Fibroblast of lung (primary cell): ENCODE measurements at places on chromosomes 12 and 14. TPM values are rescaled to one million over a fixed set of nuclear protein-coding genes. Genes with fewer than 3 reads are reported as not detected.

The FICD gene
- total RNA-seq = 8.2 and 8.6 TPM in 2 replicates

The SERPINA10 gene
- not detected in 2 replicates for total RNA-seq

The CMTM5 gene
- 0.33 and 0.77 TPM in 2 replicates for total RNA-seq

The NOXRED1 gene
- total RNA-seq = 0.26 and 0.83 TPM in 2 replicates

The VRTN gene
- not detected in 2 replicates for total RNA-seq

The KRT4 gene
- under 0.01 TPM in 2 replicates for total RNA-seq

The YY1 gene
- 37.5 and 40.8 TPM in 2 replicates for total RNA-seq

The SLC5A8 gene
- not detected in 2 replicates for total RNA-seq

The OR6C2 gene
- total RNA-seq = not detected in 2 replicates

GRCh38 chr14:102510616-102511520 is 1.3 kb upstream of the ANKRD9 start:
- peaks cover 4% of the 10 kb centered on the region for H3K4me1 ChIP-seq
- H3K27ac ChIP-seq = no peak overlapping the region
- no peaks in the 10 kb centered on the region for H3K27me3 ChIP-seq
- no peak overlapping the region for H3K4me3 ChIP-seq
- no peak for DNase-seq

DNA sequence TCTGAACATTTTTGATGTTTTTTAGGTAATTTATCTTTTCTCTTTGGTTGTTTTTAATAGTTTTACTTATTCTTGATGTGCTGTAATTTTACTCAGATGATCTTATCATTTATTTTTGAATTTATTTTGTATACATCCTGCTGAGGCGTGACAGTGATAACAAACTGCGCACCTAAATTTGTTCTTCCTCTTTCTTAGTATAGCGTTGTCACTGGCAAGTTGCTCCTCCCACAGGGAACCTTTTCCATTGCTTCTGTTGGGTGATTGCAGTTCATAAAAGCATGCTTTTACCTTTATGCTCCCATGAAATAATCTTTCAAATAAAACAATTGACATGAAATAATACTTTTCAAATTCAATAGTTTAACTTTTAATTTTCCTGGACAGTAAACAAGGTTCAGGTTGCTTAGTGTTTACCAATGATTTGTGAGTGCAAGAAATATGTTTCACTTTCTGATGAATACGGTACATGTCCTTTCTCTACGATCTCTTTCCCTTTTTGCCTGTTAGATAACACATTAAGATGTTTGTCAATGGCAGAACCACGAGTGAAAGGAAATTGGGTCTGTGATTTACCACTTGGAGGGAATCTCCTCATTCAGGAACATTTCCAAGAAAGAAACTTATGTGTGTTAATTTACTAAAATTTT is 223.3 kb downstream of the CCDC91 start:
- no peak for DNase-seq
- H3K4me1 ChIP-seq = peaks cover 3% of the 10 kb centered on the region
- no peak overlapping the region for H3K4me3 ChIP-seq
- no peaks in the 10 kb centered on the region for H3K27me3 ChIP-seq
- no peak overlapping the region for H3K27ac ChIP-seq

DNA sequence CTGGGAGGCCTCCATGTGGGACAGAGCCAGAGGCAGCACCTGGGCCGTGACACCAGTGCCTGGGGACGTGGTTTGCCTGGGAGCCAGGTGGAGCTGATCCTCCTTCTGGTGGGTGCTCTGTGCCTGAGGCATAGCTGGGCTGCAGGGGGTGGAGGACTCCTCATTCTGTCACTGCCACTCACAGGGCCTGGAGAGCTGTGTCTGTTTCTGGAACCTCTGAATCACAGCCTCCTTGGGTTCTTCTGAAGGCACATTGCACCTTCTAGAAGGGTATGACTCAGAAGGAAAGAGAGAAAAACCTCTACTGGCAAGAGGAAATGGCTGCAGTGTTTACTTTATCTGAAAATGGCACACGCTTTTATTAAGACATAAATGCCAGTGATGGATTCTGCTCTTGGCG is 659.8 kb downstream of the VRK1 start:
- peak; percentile 2 for DNase-seq
- no peaks in the 10 kb centered on the region for H3K4me1 ChIP-seq
- no peak overlapping the region for H3K27ac ChIP-seq
- no peaks in the 10 kb centered on the region for H3K27me3 ChIP-seq
- no peaks in the 10 kb centered on the region for H3K36me3 ChIP-seq
- H3K4me3 ChIP-seq = no peak overlapping the region

GRCh38 chr14:90512329-90512991 is 115.6 kb downstream of the CALM1 start:
- no peak overlapping the region for H3K27ac ChIP-seq
- peaks cover 2% of the 10 kb centered on the region for H3K27me3 ChIP-seq
- no peaks in the 10 kb centered on the region for H3K36me3 ChIP-seq

GRCh38 chr14:72925815-72926291 is 411 bp upstream of the DCAF4 start:
- H3K27me3 ChIP-seq = no peaks in the 10 kb centered on the region
- peaks cover 4% of the 10 kb centered on the region for H3K4me1 ChIP-seq
- peak overlapping the region; percentile 57 for H3K27ac ChIP-seq
- no peak for DNase-seq

GRCh38 chr14:96264200-96264553 is 8.2 kb downstream of the BDKRB1 start:
- no peak overlapping the region for H3K27ac ChIP-seq
- no peak for DNase-seq
- H3K36me3 ChIP-seq = peaks cover 8% of the 10 kb centered on the region
- H3K27me3 ChIP-seq = no peaks in the 10 kb centered on the region

GRCh38 chr12:11822081-11822834 is 172.8 kb downstream of the ETV6 start:
- DNase-seq = peak; percentile 82
- no peak overlapping the region for H3K4me3 ChIP-seq
- no peaks in the 10 kb centered on the region for H3K36me3 ChIP-seq
- peaks cover 14% of the 10 kb centered on the region for H3K4me1 ChIP-seq
- H3K27me3 ChIP-seq = no peaks in the 10 kb centered on the region

DNA sequence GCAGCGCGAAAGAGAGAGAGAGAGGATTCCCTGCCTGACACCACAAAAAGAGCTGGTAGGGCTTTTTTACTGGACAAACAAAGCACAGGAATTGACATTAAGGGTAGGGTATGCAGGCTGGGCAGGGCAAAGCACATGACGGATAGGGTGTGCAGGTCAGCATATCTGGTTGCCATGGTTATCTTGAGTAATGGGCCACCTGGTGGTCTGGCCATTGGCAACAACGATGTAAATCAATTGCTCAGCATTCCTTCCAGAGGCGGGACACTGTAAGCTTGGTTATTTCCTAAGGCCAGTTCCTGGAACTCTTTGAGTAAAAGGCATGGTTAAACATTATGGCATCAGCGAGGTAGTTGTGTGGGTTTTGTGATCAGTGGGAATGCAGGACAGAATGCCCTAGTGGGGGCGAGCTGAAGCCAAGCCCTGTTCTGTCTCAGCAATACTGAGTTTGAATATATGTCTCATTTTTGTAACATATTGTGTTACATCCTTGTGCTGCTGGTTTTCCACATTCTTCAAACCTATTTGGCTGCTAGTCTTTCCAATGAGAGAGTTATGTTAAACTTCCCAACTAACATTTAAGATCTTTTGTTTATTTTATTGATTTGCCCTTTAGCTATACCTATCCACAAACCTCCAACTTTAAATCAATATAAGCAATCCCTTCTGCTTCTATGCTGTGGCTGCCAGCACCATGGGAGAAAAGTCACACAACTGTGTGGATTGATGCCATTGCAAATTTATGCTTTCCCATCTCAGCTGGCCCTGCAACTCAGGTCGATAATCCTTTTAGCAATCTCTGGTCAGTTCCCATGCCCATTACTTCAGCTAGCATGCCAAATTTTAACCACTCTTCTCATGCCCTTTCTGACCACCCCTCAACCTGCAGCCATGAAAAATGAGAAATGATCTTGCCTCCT is 396.7 kb upstream of the PDE3A start:
- no peaks in the 10 kb centered on the region for H3K27me3 ChIP-seq
- DNase-seq = peak; percentile 94
- H3K4me1 ChIP-seq = peaks cover 6% of the 10 kb centered on the region
- no peaks in the 10 kb centered on the region for H3K36me3 ChIP-seq
- no peak overlapping the region for H3K27ac ChIP-seq

DNA sequence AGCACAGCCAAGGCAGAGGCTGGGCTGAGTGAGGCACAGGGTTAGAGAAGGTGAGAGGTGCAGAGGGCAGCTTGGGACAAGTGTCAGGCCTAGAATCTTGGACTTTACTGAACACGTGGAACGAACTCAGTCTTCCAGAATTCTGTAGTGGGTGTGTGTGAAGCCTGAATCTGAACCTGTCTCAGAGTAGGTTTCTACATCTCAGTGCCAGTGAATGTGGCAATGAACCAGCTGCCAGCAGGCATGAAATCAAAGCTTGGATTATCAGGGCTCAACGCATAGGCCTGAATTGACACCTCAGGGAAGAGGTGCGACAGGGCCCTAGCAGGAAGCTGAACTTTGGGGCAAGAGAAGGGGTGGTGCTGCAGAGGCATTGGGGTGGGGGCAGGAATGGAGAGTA is 104.6 kb downstream of the SAMD4A start:
- H3K36me3 ChIP-seq = no peaks in the 10 kb centered on the region
- H3K4me3 ChIP-seq = no peak overlapping the region
- no peak overlapping the region for H3K27ac ChIP-seq
- H3K4me1 ChIP-seq = peaks cover 19% of the 10 kb centered on the region
- H3K27me3 ChIP-seq = no peaks in the 10 kb centered on the region
- no peak for DNase-seq

DNA sequence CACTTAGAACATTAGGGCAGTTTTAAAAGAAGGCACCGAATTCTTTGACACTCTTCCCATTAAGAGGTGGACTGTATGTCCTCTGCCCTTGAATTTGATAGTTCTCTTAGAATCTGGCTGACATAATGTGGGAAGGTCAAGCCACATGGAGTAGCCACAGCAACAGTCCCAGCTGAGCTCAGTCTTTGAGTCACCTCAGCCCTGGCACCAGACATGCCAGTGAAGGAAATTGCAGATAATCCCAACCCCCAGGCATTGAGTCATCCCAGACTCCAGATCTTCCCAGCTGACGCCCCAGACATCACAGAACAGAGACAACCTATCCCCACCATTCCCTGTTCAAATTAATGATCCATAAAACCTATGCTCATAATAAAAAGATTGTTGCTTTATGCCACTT is 83.4 kb downstream of the GTF2A1 start:
- DNase-seq = peak; percentile 42
- no peaks in the 10 kb centered on the region for H3K36me3 ChIP-seq
- H3K4me3 ChIP-seq = no peak overlapping the region

DNA sequence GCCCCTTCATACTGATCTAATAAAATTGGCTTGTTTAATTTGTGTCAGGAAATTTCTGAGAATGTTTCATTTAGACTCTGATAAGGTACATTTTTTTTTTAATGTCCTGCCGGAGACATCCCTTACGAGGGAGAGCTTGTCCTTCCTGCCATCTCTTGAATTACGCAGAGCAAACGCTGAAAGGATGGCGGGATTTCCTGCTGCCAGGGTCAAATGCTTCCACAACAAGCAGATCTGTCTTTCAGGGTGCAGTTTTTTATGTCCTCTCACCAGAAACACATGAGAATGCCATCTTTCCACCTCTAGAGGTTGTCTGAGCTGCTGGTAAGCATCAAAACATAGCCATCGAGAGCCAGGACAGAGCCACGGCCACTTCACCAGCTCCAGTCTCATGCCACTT is 126.8 kb upstream of the ARHGAP5 start:
- no peak overlapping the region for H3K4me3 ChIP-seq
- no peaks in the 10 kb centered on the region for H3K36me3 ChIP-seq
- no peak overlapping the region for H3K27ac ChIP-seq
- no peak for DNase-seq
- H3K27me3 ChIP-seq = no peaks in the 10 kb centered on the region
- peaks cover 4% of the 10 kb centered on the region for H3K4me1 ChIP-seq

DNA sequence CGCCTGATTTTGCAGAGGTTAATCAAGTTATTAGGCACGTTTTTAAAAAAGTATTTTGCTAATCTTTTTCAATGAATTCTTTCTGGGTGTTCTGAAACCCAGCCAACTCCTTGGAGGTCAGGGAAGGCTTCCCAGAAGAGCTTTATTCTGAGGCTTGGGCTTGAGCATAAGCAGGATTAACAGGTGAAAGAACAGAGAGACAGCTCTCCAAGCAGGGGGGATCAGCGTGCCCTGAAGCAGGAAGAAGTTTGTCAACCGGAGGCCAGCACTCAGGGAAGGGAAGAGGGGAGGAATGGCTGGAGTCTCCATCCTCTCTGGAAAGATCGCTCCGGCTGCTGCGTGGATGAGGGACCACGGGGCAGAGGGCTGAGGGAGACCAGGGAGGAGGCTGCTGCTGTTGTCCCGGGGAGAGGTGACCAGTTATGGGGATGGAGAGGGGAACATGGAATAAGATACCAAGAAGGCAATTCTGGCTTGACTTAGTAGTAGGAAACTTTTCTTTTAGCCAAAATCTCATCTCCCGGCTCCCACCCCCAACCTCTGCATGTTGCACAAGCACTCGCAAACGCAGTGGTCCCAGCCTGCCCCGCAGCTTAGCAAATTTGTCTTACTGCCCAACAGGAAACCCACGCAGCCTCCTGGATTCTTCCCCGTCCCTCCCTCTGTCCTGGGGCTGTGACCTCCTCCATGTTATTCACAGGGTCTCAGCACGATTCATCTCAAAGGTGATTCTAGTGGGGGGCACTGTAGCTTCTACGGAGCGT is 1.1 kb upstream of the SSH1 start:
- no peaks in the 10 kb centered on the region for H3K36me3 ChIP-seq
- no peak for DNase-seq
- H3K4me3 ChIP-seq = peak overlapping the region; percentile 58

- DNase-seq = no peak
- no peaks in the 10 kb centered on the region for H3K4me1 ChIP-seq
- H3K36me3 ChIP-seq = no peaks in the 10 kb centered on the region
- no peak overlapping the region for H3K27ac ChIP-seq
- H3K27me3 ChIP-seq = no peaks in the 10 kb centered on the region
These were observed 130.8 kb downstream of the ADGRD1 start for GRCh38 chr12:131084341-131085011.

DNA sequence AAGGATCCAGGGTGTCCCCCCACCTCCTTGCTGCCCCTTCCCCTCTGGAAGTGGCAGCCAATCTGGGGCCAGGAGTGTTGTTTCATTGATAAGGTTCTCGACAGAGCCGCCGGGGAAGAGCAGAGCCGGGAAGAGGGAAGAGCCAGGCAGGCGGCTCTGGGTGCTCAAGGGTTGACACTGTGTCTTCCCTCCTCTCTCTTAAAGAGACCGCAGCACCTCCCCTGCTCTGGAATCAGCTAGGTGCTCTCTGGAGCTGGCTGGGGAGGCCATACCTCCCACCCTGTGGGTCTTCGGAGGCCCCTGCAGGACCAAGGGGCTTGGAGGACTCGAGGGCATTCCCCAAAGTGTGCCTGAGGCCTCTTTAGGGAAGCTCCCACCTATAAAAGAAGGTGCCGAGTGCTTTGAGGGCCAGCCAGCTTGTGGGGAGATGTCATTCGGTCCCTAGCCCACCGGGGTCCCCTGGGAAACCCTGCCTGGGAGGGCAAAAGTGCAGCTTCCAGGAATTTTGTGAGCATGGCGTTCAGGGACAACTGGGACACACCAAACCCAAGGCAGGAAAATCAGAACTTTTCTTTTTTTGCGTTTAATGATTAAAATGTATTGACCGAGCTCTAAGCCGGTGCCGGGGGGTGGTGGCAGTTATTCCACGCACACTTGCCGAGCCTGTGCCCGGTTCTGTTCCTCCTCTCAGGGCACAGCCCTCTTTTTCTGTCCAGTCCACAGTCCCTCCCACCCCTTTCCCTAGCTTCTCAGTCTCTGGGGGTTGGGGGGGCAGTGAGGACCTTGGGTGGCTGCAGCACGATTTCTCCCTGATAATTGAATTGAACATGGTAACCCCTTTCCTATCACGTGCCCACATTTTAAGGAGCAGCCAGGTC is 3.0 kb downstream of the SETD1B start:
- H3K27ac ChIP-seq = peak overlapping the region; percentile 57
- no peaks in the 10 kb centered on the region for H3K27me3 ChIP-seq
- H3K4me3 ChIP-seq = peak overlapping the region; percentile 87
- no peak for DNase-seq
- H3K36me3 ChIP-seq = peaks cover 29% of the 10 kb centered on the region
